GM12864 (cell line): ENCODE measurements at places on chromosomes 4 and X.

GRCh38 chr4:118921786-118922185, 33.1 kb downstream of the SYNPO2 start:
- DNase-seq, result no peak

DNA sequence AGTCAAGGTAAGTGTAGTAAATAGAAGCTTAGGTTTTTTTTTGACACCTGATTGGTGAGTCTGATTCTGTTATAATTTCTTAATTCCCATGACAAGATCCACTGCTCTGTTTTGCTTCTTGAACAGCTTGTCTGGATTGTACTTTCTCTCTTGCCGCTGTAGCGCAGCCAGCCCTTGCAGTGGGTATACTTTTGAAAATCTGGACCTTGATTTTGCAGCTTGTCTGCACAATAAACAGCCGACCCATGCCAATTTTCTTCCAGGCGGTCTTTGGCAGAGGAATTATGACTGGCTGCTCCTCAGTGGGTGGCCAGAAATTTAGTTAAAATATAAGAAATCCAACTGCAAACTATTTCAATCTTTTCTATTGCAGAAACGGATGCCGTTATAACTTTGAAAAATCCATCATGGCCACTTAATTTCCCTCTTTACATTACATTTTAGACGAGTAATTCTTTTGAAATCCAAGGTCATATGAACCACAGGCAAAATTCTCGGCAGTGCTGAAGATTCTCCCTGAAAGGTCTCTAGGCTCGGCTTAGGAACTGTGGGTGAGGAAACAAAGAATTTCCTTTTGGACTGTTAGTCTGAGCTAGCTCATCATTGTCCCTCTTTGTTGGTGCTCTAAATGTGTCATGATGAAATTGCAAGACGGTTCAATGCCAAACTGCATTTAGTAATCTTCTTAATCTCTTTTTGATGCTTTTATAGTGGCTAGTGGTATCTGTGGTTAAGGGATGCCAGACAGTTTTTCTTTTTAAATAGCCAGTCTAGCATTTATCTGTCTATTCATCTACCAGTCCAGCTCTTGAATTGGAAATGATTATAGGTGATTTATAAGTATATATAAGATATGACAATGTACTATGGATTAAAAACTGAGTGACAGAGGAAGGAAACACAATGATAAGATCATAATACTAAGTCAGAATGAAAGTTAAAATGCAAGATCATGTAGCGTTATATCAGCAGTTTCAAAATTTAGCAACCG, 31.5 kb upstream of the PTTG2 start:
- DNase-seq, result no peak

DNA sequence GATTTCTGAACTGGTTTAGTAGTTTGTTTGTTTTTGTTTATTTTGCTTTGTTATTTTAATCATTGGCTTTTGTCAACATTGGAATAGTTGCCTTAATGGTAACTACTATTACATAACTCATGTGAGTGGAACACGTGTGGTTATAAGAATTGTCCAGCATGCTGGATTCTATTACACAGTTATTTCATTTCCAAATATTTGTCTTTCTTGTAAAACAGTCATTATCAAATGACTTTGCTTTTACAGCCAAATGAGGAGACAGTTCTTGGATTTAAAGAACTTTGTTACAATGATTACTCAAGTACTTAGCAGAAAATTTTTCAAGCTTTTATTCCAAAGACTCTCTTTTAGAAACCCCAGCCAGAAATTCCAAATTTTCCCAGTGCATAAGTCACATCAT, 516.1 kb upstream of the MAGEB2 start:
- DNase-seq, result no peak

GRCh38 chrX:108456971-108457477, 17.4 kb downstream of the COL4A5 start:
- DNase-seq, result no peak

DNA sequence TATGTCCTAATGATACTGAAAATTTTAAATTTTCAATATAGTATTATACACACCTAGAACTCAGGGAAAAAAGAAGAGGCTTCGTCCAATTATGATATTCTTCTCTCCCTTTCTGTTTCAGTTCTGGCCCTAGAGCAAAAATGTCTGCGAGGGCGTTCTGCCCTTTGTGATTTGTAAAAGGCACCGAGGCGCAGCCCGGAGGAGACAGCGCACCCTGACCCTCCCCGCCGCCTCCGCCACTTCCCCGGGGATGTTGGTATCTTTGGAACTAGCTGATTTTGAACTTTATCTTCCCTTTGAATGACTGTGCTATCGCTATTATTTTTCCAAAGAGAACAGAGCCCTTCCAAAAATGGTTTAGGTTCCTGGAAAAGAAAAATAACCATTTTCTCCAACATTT, 173.2 kb upstream of the FAM9B start:
- DNase-seq, result no peak

DNA sequence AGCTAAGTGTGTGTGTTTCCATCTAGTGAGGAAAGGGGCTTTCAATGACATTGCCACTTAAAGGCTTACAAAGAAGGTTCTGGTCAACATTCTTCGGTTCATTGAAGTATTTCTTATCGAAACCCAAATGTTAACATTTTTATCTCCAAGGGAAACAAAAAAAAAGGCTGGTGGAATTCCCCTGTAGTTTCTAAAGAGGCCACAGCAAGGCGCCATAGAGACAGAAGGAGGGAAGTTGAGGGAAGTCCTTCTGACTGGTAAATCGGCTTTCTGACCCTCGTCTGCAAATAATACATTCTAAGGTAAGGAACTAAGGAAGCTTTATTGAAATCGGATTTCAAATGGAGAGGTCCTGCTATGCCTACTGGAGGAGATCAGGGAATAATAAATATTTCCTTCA, 1.7 kb upstream of the ZFP42 start:
- DNase-seq, result no peak

GRCh38 chrX:10557166-10557565, 63.2 kb downstream of the MID1 start:
- no peak for DNase-seq

- DNase-seq, result no peak
These were observed 31.8 kb downstream of the ARSD start for GRCh38 chrX:2897311-2897689.

DNA sequence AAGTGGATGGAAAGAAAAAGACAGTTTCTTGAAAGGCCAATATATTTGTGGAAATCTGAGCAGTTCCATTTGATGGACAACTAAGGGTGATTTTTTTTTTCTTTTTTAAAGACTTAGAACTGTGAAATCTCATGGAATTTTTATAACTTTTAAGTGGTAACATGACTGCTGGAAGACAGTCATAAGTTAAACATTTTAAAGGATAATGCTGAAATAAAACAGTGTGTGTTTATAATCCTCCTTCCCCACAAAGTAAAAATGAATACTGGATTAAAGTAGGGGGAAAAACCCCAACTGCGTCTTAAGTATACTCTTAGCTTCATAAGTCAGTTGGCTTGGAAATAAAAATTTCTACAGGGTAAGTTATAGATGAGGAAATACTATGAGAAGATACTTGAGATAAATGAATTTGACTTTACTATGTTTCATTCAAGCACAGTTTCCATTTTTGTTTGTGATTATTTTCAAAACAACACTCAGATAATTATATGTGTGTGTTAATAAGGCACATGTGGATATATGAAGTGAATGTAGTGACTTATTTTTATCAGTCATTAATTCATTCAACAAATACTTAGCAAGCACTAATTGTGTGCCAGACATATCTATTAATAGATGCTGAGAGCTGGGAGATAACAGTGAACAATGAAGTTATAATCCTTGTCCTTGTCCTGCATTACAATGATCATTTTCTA, 129.2 kb upstream of the ETNPPL start:
- DNase-seq, result no peak

- no peak for DNase-seq
These were observed 201.0 kb upstream of the STK26 start for GRCh38 chrX:131821945-131822622.

DNA sequence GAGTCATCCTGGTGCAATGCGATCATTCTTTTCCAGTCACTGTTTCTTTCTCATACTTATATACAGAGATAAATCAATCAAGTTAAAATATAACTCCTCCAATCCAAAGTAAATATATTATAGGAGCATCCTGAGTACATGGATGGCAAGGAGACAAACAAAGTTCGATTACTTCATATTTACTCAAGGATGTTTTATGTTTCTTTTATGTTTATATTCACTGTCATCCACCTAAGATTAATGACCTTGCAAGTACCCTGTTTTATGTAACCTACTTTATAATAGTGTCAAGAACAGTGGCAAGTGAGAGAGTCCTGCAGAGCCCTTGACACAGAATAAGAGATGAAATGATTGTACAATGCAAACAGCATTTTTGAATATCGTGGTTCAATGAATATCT, at the start of gene UGT2B11:
Gene UGT2B11, minus strand, starts transcription at position 33 of the 400 bp plus-strand sequence. Its CDS starts 26 bp downstream, at position 7.
- no peak for DNase-seq

- DNase-seq, result no peak
These were observed 516.8 kb downstream of the SMARCA1 start for GRCh38 chrX:129006491-129006890.

DNA sequence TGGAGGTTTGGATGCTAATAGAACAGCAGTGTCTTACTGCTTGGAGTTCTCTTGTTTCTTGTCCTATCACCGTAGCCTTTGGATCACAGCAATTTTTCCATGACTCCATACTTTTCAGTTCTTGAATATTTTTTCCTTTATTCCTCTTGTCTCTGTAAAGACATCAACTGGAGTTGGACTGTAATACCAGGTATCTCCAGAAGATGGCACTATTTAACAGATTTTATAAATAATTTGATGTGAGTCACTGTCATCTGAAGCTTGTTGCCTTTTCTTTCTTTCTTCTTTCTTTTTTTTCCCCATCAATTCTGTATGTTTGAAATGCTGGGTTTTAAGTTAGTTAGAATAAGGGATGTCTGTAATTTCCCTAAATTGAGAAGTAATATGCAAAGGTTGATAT, 24.1 kb downstream of the HPRT1 start:
- no peak for DNase-seq

DNA sequence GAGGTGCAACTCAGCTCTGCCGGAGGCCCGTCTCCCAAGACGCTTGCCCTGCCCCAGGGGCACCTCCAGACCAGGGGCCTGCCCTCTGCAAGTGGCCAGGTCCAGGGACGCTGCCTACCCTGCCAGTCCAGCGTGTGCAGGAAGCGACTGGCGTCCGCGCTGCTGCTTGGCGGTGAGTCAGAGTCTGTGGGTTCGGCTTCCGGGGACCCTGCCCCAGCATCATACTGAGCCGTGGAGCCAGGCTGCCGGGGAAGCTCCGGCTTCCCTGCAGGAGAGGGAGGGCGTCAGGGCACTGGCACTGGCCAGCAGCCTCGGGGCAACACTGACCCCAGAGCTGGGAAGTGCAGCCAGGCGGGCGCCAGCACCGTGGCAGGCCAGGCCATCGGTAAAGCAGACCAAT, 42.5 kb upstream of the CPLX1 start:
- no peak for DNase-seq

DNA sequence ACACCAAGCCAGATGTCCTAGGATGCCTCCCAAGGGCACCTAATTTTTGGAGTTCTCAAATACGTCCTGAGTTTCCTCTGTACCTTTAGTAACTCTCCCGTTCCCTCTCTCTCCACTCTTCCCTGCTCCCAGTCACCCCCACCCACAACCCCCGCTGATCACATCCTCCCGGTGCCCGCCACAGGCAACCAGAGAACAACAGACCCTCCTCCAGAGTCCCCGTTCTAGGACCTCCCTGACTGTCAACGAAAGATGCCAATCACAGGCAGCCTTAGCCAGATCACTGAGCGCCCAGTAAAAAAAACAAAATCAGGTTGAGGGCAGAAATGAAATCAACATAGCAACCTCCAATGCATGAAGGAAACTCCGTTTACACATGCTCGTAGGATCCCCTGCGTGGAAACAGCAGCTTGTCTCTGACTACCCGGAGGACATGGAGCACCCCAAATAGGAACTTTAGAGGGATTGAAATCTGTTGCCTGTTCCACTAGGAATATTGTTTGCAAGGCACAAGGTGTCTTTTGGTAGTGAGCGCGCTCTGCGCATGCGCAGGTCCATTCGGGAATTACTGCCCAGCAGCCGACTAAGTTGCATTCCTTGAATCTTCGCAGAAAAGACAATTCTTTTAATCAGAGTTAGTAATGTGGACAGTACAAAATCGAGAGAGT, at the start of gene GABRB1:
Gene GABRB1, plus strand, starts transcription at position 557 of the 668 bp plus-strand sequence.
- DNase-seq, result no peak

DNA sequence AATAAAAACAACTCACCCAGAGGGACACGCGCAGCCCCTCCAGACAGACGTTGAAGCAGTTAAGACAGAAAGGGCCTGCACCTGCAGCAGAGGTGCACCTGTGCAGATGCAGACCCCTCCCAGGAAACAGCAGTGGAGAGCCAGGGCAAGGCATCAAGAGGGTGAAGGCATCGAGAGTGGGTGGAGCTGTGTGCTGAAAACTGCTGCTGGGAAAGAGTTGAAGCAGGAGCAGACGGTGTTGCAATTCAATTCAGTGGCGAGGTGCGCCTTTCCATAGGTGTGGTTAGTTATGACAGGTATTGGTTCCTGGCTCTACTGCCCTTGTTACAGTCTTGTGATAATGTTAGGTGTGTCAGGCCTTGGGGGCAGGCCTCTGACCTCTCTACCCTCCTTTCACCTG, 16.7 kb downstream of the LETM1 start:
- no peak for DNase-seq

GRCh38 chr4:6692379-6692778, 1.3 kb upstream of the S100P start:
- no peak for DNase-seq

GRCh38 chrX:16807548-16807947, 21.3 kb downstream of the TXLNG start:
- no peak for DNase-seq

DNA sequence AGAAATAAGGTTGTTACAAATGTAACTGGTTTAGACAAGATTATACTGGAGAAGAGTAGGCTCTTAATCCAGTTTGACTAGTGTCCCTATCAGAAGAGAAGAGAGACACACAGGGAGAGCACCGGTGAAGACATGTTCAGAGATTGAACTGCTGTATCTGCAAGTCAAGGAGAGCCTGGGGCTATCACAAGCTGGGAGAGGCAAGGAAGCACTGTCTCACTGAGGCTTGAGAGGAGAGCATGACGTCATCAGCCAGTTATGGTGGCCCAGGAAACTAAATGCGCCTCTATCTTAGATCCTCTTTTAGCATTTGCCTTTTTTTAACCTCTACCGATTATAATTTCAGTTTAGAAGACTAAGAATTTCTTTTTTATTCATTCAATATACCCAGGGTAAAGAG, 583.4 kb downstream of the TRAM1L1 start:
- DNase-seq, result no peak

DNA sequence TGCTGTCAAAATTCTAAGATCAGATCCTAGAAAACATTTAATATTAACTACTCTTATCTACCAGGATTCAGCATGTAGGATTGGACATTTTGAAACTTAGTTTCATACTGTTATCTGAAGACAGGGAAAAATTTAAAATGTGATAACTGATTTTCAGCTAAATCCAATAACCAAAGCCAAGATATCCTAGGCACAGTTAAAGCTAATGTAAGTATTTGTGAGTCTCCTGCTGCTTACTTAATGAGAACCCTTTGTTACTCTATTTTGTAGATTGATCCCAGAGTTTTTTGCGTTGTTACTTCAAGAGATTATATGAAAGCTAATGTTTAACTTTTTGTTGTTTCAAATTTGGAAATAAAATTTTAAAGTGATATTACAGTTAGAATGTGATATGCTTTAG, 2.0 kb downstream of the CPE start:
- no peak for DNase-seq

- no peak for DNase-seq
These were observed 18.4 kb upstream of the ACE2 start for GRCh38 chrX:15619053-15619755.

- no peak for DNase-seq
These were observed 303.5 kb upstream of the GATB start for GRCh38 chr4:152064282-152064681.
